Vein endothelial cell (primary cell): ENCODE measurements at places on chromosomes 11 and 22. TPM values are rescaled to one million over a fixed set of nuclear protein-coding genes. Genes with fewer than 3 reads are reported as not detected.

The JOSD1 gene
- total RNA-seq: 86.2 and 87.9 TPM in 2 replicates

The RAB38 gene
- total RNA-seq: 2.0 and 5.2 TPM in 2 replicates

The BATF2 gene
- 0.38 and 0.98 TPM in 2 replicates for total RNA-seq

The NOX4 gene
- 67.3 and 67.6 TPM in 2 replicates for total RNA-seq

The PKNOX2 gene
- 0.10 and 0.33 TPM in 2 replicates for total RNA-seq

The PGA5 gene
- not detected in 2 replicates for total RNA-seq
